ENCODE measurements at places on chromosomes 13 and 19.

GRCh38 chr13:50275392-50276063 lies 260.3 kb downstream of the KCNRG start:
- DNase-seq = no peak

DNA sequence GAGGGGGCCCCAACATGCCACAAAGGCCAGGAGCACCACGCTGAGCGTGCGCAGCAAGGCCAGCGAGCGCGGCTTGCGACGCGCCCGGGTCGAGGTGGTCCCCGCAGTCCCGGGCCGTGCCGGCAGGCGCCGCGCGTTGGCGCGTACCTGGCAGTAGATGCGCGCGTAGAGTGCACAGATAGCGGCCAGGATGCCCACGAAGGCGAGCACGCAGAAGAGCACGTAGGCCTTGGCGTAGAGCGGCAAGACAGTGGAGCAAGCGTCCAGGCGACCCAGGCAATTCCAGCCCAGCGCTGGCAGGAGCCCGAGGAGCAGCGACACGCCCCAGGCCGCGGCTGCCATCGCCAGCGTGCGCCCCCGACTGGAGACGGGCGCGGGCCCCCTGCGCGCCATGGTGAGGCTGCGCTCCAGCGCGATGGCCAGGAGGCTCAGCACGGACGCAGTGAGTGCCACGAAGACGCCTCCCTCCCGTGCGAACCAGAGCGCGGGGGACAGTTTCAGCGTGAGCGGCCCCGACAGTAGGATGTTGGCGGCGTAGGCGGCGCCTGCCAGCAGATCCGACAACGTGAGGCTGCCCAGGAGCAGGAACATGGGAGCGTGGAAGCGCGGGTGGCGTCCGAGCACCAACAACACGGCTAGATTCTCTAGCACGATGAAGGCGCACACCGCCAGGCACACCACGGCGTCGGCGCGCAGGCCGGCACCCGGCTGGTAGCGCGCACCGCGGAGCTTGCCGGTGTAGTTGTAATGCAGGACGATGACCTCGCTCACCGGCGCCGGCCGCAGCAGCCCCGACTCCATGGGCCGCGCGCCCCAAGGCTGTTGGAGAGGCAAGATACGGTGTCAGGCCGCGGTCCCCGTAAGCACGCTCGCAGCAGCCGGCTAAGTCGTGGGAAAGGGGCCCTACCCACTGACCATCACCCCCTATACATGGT lies 2.8 kb downstream of the S1PR5 start:
- peak; percentile 59 for DNase-seq

DNA sequence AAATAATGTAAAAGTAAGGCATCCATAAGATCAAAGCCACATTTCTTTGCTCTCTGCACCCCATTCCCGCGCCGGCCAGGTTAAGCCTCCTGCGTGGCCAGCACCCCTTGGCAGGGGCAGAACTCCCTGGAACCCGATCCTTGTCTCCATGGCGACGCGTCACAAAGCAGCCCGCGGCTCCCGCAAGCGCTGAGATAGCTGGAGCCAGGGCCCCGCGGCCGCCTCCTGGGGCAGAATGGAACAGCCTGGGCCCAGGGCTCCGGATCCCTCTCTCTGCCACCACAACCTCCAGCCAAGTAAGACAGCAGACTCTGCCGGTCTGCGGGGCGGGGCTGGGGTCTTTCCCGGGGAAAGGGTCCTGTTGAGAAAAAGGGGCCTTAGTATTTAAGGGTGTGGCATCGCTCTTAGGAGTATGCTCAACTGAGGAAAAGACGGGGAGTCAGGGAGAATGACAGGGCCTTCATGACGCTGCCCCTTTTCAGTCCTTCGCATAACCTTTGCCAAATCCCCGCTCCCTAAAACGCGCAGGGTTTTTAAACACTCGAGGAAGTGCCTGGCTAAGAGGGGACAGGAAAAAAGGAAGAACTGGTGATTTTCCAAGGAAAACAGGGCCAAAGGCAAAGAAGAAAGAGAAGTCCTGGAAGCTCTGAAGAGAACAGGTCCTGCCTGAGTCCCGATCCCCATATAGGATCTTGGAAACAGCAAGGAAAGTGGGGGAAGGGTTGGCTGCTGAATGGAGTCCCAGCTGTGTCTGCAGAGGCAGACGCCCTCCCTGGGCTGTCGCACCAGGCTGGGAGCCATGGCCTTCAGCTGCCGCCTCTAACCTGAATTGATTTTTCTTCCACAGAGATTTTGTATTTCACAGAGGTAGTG lies at the start of gene TEX26:
TEX26 (plus strand) TSS at position 176 of the 873 bp plus-strand sequence; CDS start at position 236, 60 bp downstream.
- no peak for DNase-seq

DNA sequence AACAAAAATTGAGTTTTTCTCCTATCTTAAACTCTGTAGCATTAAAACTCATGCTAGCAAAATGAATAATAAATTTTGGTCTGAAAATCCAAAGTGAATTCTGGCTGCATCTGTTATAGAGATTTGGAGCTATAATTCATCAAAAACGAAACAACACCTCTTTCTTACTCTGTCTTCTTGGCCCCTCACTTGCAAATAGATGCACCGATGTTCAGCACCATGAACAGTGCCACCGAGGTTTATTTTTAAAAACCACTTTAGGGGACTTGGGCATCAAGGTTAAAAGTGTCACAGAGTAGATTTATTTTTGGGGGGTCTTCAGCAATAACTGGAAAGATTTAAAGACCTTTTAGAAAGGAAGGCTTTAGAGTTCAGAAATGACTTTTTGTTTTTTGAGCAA lies 26.1 kb upstream of the EID2 start:
- no peak for DNase-seq

- no peak for DNase-seq
Measured at GRCh38 chr19:5230730-5231555, 109.7 kb downstream of the PTPRS start.

- DNase-seq = no peak
Measured at GRCh38 chr13:19069684-19070397, 111.8 kb downstream of the TUBA3C start.

DNA sequence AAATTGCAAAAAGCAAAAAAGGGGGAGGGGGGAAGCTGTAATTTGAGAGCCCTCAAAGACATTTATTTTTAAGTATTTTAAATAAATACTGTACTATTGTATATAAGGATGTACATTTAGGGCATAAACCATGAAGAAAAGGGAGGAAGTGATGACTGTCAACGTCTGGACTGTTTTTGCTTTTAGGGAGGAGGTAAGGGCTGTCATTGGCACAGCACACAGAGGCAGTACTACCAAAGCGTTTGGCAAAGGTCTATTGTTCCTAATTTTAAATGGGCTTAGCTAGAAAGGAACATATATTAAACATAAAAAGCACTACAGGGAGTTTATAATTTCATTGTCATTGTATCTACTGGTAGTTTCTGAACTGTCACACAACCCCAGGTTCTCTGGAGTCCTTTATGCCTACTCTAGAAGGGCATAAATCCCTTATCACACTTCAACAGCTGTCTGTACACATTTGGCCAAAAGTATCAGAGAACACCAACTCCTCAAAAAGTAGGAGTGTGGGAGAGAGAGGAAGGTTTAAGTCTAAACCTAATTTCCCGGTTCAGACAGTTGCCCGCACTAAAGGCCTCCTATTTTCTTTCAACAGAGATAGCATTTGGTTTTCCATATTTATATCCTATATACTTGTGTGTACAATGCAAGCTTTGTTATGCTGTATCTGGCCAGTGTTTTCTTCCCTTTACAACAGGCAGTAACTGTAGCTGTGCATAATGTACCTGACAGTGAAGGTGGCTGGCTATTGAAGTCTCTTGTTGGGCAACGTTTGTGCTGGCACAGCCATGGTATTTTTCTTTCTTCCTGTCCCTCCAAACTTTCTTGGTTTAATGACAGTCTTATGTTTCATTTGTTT lies 406.2 kb downstream of the KLF5 start:
- no peak for DNase-seq

GRCh38 chr19:12985049-12985776 lies 10.1 kb upstream of the NFIX start:
- no peak for DNase-seq

GRCh38 chr19:46601318-46602224 lies at the start of gene CALM3:
CALM3 (plus strand) TSS chr19:46601330; CDS start chr19:46601435, 105 bp downstream.
- DNase-seq = no peak

- no peak for DNase-seq
Measured at GRCh38 chr13:101795460-101795859, 343.0 kb downstream of the ITGBL1 start.

DNA sequence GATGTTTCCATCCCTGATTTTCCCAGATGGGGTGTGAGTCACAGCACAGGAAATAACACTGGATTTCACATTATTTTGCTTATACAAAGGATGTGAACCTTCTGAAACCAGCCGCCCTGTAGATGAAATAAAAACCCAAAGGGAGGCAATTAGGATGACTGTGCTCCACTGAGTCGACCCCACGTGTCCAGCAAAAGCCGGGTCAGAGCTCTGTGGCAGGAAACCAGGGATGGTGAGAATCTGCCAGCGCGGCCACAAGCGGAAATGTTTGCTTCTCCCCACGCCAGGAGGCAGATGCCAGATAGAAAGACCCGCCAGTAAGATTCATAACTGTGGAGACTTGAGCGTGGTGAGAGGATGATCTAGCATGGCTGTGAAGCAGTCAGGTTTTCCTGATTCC lies 764.4 kb downstream of the LIG4 start:
- no peak for DNase-seq

DNA sequence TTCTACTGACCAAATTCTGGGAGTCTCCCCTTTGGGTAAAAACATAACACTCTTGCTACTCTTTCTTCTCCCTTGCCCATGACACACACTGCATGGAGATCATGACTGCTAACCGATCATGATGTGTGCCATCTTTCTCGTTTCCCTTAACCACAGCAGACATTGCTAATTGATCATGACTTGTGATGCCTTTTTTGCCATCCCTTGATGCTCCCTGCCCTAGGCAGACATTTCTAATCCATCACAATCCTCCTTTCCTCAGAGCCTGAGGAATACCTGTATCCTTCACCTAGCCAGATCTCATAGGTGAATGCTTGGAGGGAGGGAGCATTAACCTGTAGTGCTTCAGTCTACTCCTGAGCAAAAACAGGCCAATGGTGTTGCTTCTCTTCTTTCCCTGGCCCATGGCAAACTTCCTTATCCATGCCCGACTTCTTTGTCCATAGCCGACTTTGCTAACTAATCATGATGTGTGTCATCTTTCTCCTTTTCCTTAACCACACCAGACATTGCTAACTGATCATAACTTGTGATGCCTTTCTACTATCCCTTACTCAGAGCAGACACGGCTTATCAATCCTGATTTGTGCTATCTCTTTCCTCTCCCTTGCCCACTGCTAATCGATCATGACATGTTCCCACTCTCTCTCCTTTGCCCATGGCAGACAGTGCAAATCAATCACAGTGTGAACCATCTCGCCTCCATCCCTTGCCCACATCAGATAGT lies 17.7 kb downstream of the NUMBL start:
- no peak for DNase-seq

GRCh38 chr13:24097064-24097463 lies 63.5 kb upstream of the SPATA13 start:
- DNase-seq = no peak

- no peak for DNase-seq
Measured at GRCh38 chr13:74966814-74967424, 515.0 kb downstream of the TBC1D4 start.

- peak; percentile 36 for DNase-seq
Measured at GRCh38 chr19:40800339-40800996, 1.5 kb downstream of the EGLN2 start.

GRCh38 chr13:99725644-99726043 lies 224.4 kb downstream of the TM9SF2 start:
- no peak for DNase-seq

DNA sequence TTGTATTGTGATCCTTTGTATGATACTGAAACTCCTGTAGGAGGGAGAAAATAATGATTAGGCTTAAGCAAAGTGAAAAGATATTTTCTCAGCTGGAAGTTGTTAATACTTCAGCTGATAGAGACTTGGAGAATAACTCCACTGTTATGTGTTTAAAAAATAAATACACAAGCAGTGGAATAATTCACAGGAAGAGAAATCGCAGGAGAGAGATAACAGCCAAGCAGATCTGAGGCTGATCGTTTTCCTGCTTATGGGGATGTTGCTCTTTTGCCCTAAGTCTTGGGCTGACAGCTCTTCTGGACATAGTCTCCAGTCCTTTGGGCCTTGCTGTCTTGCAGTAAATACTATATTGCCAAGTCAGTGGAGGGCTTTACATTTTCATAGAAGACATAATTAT lies 93.3 kb downstream of the OLFM4 start:
- DNase-seq = no peak

DNA sequence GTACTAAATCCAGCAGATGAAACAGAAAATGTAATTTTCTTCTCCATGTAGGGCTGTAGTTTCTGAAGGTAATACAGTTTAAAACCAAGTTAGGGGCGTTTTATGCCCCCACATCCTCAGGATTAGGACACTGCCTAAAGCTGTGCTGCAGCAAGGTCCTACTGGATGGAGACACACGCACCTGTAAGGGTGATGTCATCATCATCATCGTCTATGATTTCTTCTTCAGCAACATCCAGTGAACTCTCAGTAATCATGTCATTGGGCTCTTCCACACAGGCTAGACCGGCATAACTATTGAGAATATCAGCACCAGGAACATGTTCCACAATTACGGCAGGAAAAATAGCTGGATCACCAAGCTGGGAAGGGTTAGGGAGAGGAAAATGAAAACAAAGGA lies 60.5 kb downstream of the ELF1 start:
- DNase-seq = no peak

DNA sequence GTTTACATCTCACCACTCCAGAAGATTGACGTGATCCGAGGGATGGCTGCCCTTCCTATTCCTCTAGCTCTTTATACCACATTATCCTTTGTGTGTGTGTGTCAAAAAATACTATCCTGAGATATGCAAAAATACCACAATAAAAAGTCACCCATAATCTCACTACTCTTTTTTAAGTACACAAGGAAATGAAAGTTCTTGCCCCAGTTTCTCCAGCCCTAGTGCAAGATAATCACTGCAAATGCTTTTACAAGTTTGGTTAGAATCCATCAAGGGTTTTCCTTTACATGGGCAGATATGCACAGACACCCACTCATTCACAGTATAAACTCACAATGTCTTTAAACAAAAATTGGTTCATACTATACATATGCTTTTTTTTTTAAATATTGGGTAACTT lies 89.3 kb downstream of the DIAPH3 start:
- DNase-seq = no peak

- no peak for DNase-seq
Measured at GRCh38 chr13:40579535-40579934, 86.9 kb downstream of the FOXO1 start.

DNA sequence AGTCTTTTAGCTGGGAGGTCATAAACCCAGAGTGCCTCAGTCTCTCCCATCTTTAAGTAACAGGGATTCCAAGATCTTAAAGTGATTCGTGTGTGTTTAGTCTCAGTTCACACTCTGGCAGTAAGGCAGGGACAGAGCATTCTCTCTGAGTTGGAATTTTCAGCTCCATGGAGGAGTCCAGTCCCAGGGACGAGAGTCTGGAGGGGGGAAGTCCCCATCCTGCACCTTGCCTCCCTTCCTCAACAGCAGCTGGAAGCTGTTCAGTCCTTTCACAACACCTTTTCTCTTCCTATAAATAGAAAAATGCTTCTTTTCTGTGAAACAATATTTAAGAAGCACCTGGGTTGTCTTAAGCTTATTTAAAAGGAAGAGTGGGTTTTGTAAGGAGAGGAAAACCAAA lies 82.0 kb downstream of the KLF5 start:
- DNase-seq = no peak

DNA sequence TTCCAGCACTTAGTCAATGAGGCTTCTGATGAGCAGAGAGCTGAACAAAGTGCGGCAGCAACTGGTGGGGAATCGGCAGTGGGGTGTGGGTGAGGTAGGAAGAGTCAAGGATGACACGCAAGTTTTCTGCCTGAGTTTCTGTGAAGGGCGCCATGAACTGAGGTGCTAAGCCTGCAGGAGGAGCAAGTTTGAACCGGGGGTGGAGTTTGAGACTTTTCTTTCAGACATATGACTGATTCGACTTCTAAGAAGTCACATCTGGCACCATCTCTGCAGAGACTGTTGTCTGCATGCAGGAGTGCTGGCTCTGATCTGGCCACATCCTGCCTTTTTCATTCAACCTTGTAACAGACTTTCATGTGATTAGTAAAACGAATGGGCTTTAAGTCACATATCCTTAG lies 14.8 kb upstream of the GPI start:
- peak; percentile 56 for DNase-seq

Data from activated T-cell treated with anti-CD3 and anti-CD28 coated beads, Interleukin-2, amount 50 U/mL, for 1 hour (primary cell).